T-helper 1 cell (primary cell): ENCODE measurements at places on chromosomes 2 and 18.

- no peak for DNase-seq
Observed at GRCh38 chr2:98715812-98716451, 15.0 kb downstream of the MGAT4A start.

DNA sequence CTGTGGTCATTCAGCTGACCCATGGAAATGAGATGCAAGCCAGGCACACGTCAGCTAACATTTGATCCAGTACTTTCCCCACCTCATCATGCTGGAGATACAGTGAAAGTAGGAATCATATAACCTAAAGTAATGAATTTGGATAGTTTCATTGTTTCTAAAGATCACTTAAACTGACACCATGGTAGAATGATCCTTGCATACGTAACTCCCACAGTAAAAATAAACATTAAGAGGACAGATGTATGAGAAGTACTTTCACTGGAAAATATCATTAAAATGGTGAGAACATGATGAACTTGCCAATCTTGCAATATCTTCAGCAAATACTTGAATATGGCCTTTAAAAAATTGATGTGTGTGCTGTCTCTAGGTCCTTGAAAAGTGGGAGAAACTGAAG lies 85.4 kb downstream of the MAIP1 start:
- DNase-seq: no peak

DNA sequence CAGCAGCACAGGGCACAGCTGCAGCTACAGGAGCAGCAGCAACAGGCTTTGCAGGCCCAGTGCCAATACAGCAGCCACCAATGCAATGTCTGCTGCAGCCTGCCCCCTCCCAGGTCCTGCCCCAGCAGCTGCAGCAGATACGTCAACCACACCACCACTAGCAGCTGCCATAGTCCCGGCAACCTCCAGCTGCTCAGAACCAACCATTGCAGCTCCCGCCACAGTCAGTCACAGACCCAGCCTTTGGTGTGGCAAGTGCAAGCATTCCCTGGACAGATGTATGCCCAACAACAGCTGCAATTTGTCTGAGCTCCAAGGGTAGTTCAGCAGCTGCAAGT lies 53.3 kb upstream of the TUBA3E start:
- no peak for DNase-seq

DNA sequence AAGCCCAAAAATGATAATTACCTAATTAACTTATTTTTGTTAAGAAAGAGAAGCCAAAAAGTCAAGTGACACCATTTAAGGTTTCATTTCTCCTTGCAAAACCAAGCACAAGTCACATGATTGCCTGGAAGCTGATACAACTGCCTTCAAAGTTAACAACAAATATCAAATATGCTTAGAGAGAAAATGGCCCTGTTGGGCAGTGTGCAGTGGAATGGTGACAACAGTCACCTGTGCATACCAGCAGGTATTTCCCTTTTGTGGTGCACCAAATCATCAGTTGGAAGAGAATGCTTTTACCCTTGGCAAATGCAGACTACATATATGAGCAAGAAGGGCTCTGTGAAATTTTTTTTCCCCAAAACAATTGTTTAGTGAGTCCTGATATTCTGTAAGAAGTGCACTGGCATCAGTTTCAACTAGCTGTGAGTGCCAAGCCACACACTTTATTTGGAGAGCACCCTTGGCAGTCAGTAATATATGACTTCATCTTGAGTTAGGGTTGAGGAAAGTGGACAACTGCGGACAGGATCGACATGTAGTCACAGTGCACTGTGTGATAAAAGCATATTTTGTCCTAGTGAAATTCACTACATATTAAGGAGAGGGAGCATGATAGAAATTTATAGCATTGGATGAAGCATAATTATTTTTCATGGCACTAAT lies 74.9 kb upstream of the DOCK10 start:
- DNase-seq: no peak

- no peak for DNase-seq
Observed at GRCh38 chr2:16625201-16625729, 40.4 kb downstream of the CYRIA start.

DNA sequence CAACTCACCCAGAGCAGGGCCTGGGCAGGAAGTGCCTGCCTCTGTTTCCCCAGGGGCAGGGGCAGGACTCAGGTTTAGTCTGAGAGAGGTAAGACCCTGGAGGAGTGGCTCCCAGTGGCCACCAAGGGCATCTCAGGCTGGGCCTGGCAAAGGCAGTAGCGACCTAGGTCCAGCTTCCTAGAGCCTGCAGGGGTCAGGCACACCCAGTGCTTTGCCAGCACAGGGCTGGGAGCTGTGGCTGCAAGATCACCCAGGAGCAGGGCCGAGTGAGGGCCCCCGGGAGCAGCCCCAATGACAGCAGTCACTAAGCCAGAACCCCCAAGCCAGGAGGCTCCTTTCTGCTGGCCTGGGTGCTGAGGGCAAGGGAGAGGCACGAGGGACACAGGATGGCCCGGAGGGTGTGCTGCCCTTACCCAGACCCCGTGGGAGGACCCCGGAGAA lies 8.8 kb upstream of the DUSP2 start:
- no peak for DNase-seq

GRCh38 chr2:85785027-85785822 lies 31.4 kb downstream of the ATOH8 start:
- DNase-seq: no peak

- no peak for DNase-seq
Observed at GRCh38 chr18:12005538-12006487, 24.5 kb downstream of the IMPA2 start.

DNA sequence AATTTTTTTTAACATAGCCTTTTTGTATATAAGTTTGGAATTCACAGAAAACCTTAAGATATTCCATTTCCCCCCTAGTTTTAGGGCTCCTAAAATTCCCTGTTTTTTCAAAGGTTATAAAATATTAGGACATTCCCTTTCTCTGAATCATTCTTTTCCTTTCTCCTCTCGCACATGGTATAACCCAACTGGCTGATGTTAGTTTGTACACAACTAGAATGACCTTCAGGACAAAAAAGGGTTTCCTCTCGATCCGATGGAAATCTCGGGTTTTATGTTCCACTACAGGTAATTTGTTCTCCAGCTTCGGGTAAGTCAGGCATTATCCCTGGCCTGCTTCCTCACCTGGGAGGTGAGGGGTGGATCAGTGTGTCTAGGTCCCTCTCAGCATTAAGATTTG lies 215.1 kb downstream of the LDLRAD4 start:
- no peak for DNase-seq

DNA sequence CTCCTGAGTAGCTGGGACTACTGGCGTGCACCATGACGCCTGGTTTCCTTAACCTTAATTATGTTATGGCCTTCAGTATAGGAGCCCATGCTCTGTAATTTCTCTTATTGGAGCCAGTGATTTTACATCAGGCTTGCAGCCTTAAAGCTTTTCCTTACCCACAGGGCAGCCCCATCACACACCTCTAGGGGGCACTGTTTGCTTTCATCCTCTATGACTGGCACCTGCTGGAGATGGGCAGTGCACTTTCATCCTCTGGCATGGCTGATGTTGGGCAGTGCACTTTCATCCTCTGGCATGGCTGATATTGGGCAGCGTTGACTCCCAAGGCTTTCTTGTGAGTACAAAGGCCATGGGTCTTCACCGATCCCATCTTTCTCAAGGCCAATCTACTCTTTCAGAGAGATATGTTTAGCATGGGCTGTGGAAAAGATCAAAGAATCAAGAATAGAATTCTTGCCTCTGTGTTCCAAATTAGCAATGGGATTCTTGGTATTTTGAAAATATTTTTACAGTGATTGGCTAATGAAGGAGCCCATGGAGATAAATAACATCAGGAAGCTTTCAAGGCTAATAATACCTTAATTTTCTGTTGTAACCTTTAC lies 80.7 kb upstream of the MEX3C start:
- no peak for DNase-seq

- no peak for DNase-seq
Observed at GRCh38 chr2:98471402-98472131, 26.9 kb downstream of the INPP4A start.

DNA sequence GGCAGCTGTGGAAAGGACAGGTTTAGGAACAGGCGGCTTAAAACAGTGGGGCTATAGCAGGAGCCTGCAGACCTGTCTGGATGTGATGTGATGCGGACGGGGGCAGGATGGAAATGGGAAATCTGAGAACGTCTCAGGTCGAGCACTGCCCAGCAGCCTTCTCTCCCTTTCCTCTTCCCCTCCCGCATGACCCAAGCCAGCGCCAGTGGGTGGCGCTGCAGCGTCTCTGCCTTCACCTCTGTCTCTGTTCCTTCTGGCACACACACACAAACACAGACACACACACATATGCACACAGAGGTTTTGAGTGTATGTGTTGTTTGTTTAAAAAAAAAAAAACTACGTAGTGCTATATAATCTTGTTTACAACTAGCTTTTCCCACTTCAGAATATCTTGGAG lies 82.0 kb upstream of the SLC66A3 start:
- no peak for DNase-seq

DNA sequence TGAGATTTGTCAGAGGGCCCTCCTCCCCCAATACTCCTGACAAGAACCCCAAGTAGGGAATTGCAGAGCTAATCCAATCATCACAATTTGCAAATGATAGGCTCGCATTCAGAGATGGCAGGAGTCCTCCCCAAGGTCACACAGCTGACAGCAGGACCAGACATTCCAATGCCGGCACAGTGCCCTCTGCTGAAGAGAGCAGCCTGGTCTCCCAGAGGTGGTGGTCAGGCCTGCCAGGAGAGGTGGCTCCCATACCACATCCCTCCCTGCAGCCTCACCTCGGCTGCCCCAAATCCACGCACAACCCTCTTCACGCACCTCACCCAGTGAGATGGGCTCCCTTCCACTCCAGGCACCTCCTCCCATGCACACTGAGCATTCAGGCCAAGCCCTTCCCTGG lies 25.4 kb downstream of the EN1 start:
- DNase-seq: no peak

- DNase-seq: no peak
Observed at GRCh38 chr2:97994476-97994875, 1.3 kb downstream of the TMEM131 start.

- no peak for DNase-seq
Observed at GRCh38 chr2:30653847-30654246, 153.4 kb downstream of the CAPN13 start.

GRCh38 chr18:11488175-11488574 lies 121.2 kb upstream of the SLC35G4 start:
- DNase-seq: no peak

GRCh38 chr18:62436636-62437234 lies 86.1 kb upstream of the ZCCHC2 start:
- no peak for DNase-seq

DNA sequence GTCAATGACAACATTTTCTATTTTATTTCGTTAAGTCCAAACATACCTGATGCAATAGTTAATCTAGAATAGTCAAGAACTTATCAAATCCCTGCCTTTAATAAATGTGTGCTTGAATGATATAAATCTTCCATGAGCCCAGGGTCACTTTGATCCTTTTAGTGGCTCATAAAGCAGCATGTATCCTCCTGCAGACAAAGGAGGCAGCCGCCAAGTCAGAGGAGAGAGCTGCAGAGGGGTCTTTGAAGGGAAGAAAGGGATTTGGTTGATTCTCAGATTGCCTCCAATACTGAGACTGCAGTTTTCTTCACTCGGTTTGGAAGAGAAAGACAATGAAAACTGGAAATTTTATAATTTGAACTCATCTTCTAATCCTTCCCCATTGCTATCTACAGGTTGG lies 378.4 kb upstream of the PIK3C3 start:
- DNase-seq: no peak

- no peak for DNase-seq
Observed at GRCh38 chr2:70035344-70035844, 51.9 kb upstream of the PCBP1 start.

DNA sequence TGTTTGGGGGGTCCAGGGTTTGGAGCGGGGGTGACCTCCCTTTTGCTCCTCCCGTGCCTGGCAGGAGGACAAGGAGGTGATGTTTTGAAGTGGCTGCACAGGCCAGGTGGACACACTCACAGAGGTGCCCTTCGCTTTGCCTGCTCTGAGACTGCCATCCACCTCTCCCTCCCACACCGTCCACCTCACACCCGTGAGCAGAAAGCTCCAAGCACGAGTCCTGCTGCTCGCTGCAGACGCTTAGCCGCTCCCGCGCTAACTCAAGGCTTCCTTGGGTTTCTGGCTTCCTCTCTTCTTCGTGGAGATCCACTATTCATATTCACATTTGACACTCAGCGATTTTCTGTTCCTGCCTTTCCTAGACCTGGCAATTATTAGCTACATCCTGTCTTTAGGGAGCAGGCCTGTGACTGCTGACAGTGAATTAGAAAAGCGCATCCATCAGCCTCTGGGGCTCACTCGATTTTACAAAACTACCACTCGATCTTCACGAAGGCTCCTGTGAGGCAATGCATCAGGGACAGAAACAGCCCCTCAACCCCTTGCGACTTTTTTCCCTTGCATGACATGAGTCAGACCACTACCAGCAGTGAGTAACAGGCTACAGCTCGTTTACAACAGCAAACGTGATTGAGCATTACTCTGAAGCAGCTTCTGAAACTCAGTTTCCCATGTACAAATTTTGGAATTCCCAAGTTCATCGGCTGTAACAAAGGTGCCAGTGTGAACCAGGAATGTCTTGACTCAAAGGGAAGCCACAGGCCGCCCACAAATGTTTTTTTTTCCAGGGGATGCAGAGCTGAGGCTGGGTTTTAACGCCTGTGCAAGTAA lies 238.7 kb upstream of the SOX11 start:
- no peak for DNase-seq

DNA sequence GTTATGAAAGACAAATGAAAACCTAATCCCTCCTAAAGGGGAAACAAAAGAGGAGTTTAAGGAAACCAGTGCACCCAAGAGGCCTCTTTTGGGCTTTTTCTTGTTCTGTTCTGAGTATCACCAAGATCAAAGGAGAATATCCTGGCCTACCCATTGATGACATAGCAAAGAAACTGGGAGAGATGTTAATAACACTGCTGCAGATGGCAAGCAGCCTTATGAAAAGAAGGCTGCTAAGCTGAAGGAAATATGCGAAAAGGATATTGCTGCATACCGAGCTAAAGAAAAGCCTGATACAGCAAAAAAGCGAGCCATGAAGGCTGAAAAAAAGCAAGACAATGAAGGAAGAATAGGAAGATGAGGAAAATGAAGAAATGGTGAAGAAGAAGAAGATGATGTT lies 23.6 kb upstream of the STAT4 start:
- DNase-seq: no peak
